NCI-H187 (cell line): ENCODE measurements at places on chromosomes 3 and 15.

- DNase-seq: no peak
Observed at GRCh38 chr3:106829206-106829605, 548.0 kb upstream of the CCDC54 start.

DNA sequence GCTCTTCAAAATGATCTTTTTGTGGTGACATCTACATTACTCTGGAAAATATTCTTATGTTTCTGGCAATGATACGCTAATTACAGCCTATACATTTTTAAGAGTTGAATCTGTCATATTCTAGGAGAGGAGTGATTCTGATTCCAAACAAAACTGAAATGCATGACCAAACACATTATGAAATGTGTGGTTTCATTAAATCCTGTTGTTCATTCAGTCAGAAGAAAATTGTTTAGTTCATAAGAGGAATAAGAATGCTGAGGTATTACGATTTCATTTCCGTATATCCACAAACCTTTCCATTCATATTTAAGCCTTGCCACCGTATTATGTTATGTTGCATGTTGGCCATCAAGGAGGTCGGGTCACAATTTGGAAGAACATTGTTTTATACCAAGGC, 345.1 kb downstream of the FEZF2 start:
- no peak for DNase-seq

- no peak for DNase-seq
Observed at GRCh38 chr15:100265641-100266035, 76.1 kb downstream of the ADAMTS17 start.

GRCh38 chr3:141021261-141021660, 29.9 kb upstream of the SPSB4 start:
- DNase-seq: no peak

DNA sequence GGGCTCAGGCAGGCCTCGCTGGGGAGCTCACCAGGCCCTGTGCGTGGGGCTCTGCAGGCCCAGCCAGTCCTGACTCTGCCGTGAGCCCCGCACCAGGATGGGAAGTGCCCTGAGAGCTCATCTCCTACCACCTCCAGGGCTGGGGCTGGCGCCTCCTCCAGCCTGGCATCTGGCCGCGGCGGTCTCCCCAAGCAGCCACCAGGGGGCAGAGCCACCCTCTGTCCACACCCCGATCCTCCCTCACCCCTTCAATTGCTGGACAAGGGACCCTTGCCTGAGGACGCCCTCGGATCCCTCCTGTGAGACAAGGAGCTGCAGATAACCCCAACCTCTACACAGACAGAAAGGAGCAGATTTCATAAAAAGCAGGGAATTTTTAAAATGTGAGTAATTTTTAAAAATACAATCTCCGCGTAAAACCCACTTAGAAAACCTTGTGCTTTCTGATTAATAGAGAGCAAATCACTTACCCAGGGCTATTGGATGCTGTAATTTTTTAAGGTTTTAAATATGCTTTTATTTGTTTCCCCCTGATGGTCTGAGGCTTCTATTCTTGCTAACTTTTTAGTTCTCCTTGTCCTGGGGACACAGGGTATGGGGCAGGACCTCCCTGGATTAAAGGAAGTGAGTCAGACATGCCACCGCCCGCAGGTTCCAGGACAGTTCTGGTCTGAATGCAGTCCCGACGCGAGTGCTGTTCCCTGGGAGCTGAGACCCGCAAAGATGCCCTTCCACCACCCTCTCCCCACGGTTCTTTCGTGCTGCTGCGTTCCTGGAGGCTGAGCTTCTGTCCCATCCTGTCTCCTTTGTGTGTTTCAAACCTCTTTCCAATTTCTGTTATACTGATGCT, 52.3 kb upstream of the CHRNA7 start:
- no peak for DNase-seq

GRCh38 chr3:192433704-192434103, 293.6 kb downstream of the FGF12 start:
- DNase-seq: no peak

DNA sequence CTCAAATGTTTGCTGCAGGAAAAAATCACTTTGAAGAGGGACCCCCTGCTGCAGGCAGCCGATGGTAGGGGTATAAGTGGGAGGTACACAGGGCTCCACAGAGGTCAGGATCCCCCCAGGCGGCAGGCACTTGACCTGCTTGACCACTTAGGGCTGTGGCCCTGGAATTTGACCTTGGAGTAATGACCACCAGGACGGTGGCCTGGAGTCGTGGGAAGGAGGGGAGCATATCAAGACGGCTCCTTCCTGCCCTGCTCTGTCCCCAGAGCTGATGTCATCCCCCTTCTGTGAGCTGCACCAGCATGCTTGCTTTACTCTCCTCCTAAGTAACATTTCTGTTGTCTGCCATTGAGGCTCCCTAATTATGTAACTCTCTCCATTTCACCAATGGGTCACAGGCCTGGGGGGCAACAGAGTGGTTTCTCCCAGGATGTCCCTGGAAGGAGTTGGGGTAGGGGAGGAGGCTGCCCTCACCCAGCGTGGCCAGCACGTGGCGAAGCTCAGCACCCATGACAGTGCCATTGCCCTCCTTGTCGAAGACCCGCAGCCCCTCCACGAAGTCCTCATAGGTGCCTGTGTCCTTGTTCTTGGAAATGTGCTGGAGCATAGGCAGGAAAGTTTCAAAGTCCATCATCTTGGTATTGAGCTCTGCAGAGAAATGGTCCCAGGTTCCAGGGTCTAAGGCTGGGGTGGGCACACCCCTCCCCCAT, 4.1 kb downstream of the MYL3 start:
- no peak for DNase-seq
